Memory B cell (primary cell): ENCODE measurements at places on chromosomes 4 and X.

DNA sequence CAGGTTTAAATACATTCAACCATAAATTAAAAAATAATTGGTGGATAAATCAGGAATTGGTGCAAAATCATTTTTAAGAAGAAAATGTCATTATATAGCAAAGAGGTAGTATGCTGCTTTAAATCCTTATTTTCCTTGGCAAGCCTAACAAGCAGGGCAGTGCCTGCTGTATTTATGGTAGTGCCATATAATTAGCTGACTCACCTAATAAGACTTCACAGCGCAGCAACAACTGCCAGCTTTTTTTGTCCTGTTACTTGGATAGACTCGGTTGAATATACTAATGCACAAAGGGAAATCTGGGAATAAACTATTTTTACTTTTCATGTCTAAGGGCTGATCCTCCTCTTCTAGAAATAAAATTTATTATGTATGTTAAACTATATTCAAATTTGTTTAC is 99.1 kb downstream of the SNCA start:
- DNase-seq, result no peak
- no peak overlapping the region for H3K4me3 ChIP-seq
- H3K27me3 ChIP-seq, result no peaks in the 10 kb centered on the region
- no peaks in the 10 kb centered on the region for H3K36me3 ChIP-seq

DNA sequence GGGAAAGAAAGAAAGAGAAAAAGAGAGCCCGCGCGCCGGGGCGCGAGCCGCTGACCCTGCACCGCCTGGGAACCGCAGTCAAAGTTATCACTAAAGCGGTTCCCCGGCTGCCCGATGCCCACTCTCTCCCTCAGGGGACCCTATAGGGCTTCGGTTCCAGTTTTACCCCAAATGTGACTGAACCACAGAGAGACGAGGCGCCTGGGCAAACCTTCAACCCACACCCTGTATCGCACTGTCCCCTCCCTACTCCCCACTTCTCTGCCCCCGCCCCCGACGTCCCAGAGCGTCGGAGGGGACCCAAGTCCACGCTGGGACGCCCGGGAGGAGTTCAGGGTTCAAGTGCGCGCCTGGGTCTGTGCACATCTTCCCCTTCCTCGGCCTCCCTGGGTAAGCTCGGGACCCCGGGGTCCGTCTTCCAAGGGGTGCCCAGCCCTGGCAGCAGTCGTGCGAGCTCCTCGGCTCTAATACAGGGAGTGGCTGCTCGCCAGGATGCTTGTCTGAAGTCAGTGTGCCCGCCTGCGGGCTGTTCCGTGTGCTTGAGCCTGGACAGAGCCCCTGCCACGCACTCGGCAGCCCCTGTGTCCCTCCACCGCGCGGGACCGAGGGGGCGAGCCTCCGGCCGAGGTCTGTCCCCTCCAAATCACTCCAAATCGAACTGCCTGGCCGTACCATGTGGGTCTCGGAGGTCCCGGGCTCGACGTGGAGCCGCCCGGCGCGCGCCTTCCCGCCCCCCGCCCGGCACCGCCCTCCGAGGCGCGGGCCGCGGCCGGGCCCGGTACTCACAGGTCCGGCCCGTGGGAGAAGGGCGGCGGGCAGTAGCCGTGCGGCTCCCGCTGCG is 960 bp downstream of the TRPC3 start:
- peaks cover 8% of the 10 kb centered on the region for H3K4me1 ChIP-seq
- peaks cover 7% of the 10 kb centered on the region for H3K27me3 ChIP-seq
- peak overlapping the region; percentile 85 for H3K4me3 ChIP-seq
- no peaks in the 10 kb centered on the region for H3K36me3 ChIP-seq
- no peak overlapping the region for H3K27ac ChIP-seq

GRCh38 chr4:33226133-33226532 is 2506.0 kb downstream of the PCDH7 start:
- no peak overlapping the region for H3K4me3 ChIP-seq
- no peaks in the 10 kb centered on the region for H3K4me1 ChIP-seq
- DNase-seq, result no peak
- H3K27ac ChIP-seq, result no peak overlapping the region
- no peaks in the 10 kb centered on the region for H3K27me3 ChIP-seq
- no peaks in the 10 kb centered on the region for H3K36me3 ChIP-seq

GRCh38 chr4:48851651-48852050 is 20.8 kb downstream of the OCIAD1 start:
- peaks cover 26% of the 10 kb centered on the region for H3K36me3 ChIP-seq
- H3K4me1 ChIP-seq, result no peaks in the 10 kb centered on the region
- H3K27me3 ChIP-seq, result no peaks in the 10 kb centered on the region
- H3K27ac ChIP-seq, result no peak overlapping the region
- H3K4me3 ChIP-seq, result no peak overlapping the region

- H3K4me1 ChIP-seq, result peaks cover 16% of the 10 kb centered on the region
- H3K4me3 ChIP-seq, result no peak overlapping the region
- no peak for DNase-seq
- no peaks in the 10 kb centered on the region for H3K27me3 ChIP-seq
These were observed 2.9 kb upstream of the TMEM164 start for GRCh38 chrX:110000000-110000399.
